ENCODE measurements at places on chromosomes 2 and 18. TPM values are rescaled to one million over a fixed set of nuclear protein-coding genes. Genes with fewer than 3 reads are reported as not detected.

The C2orf92 gene
- 2.5 TPM for total RNA-seq

The NEURL3 gene
- 0.29 TPM for total RNA-seq

The LCT gene
- total RNA-seq: under 0.01 TPM

The ARHGEF4 gene
- 3.6 TPM for total RNA-seq

The ATOH8 gene
- total RNA-seq: 18.6 TPM

The MC2R gene
- not detected for total RNA-seq

The MATN3 gene
- total RNA-seq: 2.4 TPM

The NPAS2 gene
- 8.7 TPM for total RNA-seq

The EVX2 gene
- under 0.01 TPM for total RNA-seq

The AUP1 gene
- total RNA-seq: 82.9 TPM

The CD8B2 gene
- not detected for total RNA-seq

The RTP5 gene
- not detected for total RNA-seq

The UGT1A7 gene
- total RNA-seq: not detected

The DSG4 gene
- not detected for total RNA-seq

The PRKD3 gene
- 68.0 TPM for total RNA-seq

The EVA1A gene
- total RNA-seq: 70.9 TPM

The NLRC4 gene
- total RNA-seq: not detected

The MYOM1 gene
- total RNA-seq: 1.8 TPM

The CYP27C1 gene
- 2.4 TPM for total RNA-seq

The C2orf80 gene
- total RNA-seq: not detected

The DES gene
- 1.2 TPM for total RNA-seq

The MDH1B gene
- 2.2 TPM for total RNA-seq

The ERICH2 gene
- total RNA-seq: not detected

The RAX gene
- not detected for total RNA-seq

The RTTN gene
- total RNA-seq: 11.2 TPM

The RIT2 gene
- total RNA-seq: not detected

The ZNF396 gene
- total RNA-seq: 3.3 TPM

The DCDC2C gene
- total RNA-seq: not detected

The SKA1 gene
- 2.9 TPM for total RNA-seq

The ASTL gene
- total RNA-seq: not detected

The HS1BP3 gene
- total RNA-seq: 47.8 TPM

The PLEKHB2 gene
- 63.9 TPM for total RNA-seq

The OXER1 gene
- total RNA-seq: not detected

The ZNF804A gene
- total RNA-seq: not detected

The FOXI3 gene
- total RNA-seq: not detected

The SIGLEC15 gene
- 8.0 TPM for total RNA-seq

The NPHP1 gene
- 7.6 TPM for total RNA-seq

The DPYSL5 gene
- not detected for total RNA-seq

The COL3A1 gene
- total RNA-seq: 3,160 TPM

The FRZB gene
- 0.36 TPM for total RNA-seq

The GAL3ST2 gene
- 0.36 TPM for total RNA-seq

The STPG4 gene
- total RNA-seq: 0.72 TPM

The IL18R1 gene
- total RNA-seq: 4.7 TPM

The ZAP70 gene
- total RNA-seq: under 0.01 TPM

The TTN gene
- total RNA-seq: under 0.01 TPM

The NOL4 gene
- not detected for total RNA-seq
